ENCODE measurements at places on chromosomes 7 and 10.
A peak's percentile ranks its signal among the peaks of the same experiment; 100 is the strongest.

- no peak for DNase-seq
Measured at GRCh38 chr7:114217026-114217806, 197.4 kb upstream of the FOXP2 start.

DNA sequence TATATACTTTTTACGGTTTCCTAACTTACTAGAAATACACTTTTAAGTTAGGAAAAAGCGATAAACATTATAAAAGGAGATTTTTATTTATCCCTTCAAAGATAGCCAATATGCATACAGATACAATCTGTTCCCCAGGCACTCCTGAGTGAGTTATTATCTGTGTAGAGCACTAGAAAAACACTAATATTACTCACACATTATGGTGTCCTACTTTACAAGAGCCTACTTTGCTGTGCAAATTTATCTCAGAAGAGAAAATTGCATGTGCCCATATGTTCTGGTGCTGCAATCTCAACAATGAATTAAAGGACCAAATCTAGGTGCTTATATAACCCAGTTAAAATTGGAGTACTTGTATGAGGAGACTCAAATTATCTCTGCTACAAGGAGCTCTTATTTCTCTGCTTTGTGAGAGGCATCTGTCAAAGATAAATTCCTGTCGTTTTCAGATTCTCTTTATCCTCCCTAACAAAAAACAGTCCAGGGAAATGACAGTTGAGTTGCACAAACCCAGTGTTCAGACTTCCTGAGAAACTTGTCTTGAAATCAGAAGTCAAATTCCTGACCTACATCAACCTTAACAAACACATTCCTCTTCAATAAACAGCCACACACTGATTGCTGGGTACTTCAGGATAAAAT lies 28.9 kb downstream of the CPA1 start:
- no peak for DNase-seq

- DNase-seq: no peak
Measured at GRCh38 chr7:22219739-22220493, 137.0 kb downstream of the RAPGEF5 start.

- no peak for DNase-seq
Measured at GRCh38 chr10:92809840-92810239, 38.5 kb upstream of the EXOC6 start.

DNA sequence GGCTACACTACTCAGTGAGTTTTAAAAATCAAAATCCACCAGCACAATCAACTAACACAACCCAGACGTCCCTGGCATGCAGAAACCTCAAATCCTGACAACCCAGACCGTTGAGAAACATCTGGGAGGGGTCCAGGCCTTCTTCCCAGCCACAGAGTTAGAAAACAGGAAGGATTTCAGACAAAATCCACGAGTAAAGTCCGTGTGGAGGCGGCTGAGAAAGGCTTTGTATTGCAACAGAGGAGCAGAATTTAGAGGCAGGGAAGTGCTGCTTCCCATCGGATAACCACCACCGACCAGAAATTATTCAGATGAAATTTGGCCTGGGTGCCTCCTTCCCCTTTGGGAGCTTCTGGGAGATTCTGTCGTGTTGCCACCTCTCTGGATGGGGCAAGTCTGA lies 61.5 kb downstream of the TNS3 start:
- no peak for DNase-seq

- peak; percentile 40 for DNase-seq
Measured at GRCh38 chr7:24197852-24198251, 86.1 kb upstream of the NPY start.

GRCh38 chr10:115977855-115978254 lies 295.2 kb downstream of the GFRA1 start:
- DNase-seq: no peak

- DNase-seq: no peak
Measured at GRCh38 chr7:108442039-108442568, 14.1 kb downstream of the NRCAM start.

GRCh38 chr7:16465469-16466361 lies at the start of gene SOSTDC1:
TSS of gene SOSTDC1 (minus strand) at chr7:16465738. CDS start at chr7:16465668, 70 bp downstream.
- DNase-seq: no peak

Measured in HS-27A (cell line).